ENCODE measurements at places on chromosomes 11 and 22. TPM values are rescaled to one million over a fixed set of nuclear protein-coding genes. Genes with fewer than 3 reads are reported as not detected.
A peak's percentile ranks its signal among the peaks of the same experiment; 100 is the strongest.

- DNase-seq: no peak
Measured at GRCh38 chr11:14894657-14895598, 2.9 kb upstream of the CYP2R1 start.

DNA sequence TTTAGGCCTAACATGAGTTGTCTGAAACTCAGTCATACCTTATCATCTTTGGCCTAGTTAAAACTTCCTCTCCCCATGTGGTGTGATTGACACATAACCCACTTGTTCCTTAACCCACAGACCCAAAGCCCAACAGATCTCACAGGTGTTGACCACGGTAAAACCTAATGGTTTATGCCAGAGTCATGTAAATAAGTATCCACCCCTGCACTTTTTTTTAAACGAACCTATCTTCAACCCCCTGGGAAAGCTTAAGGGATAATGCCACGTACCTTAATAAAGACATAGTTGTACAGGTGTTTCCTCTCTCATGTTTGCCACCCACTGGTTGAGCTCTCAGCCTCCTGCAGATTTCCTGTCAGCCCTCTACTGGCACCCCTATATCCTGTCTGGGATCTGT lies 709.3 kb upstream of the CCDC179 start:
- DNase-seq: no peak

DNA sequence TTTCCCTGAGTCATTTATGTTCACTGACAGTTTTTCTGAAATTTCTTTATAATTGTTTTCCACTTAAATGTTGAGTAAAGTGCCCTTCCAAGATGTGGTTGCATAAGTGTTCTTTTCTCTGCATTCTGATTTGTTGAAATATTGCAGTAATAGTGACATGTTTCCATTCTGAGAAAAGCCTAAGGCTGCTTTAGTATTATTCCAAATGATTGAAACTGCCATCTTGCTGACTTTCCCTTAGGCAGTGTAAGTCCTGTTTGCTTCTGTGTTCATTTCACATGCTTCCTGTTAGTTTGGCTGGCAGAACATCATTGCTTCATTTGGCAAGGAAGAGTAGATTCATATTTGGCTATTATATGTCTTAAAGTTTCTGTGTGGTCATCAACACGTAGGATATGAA lies 146.5 kb downstream of the ELP4 start:
- no peak for DNase-seq

DNA sequence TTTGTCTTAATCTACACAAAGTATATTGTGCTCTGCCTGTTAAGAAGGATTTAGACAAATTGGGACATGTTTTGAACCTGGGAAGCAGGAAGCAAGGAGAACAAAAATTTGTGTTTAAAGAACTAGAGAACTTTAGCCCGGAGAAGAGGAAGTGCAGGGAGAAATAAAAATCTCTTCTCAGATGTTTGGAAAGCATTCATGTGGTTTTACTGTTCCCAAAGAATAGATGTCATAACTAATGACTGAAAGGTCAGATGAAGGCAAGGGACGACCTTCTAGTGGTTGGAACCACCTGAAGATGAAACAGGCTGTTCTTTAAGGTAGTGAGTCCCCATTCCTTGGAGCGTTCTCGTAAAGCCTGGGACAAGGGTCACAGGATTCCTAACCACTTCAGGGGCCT lies 38.3 kb downstream of the IRAG1 start:
- no peak for DNase-seq

DNA sequence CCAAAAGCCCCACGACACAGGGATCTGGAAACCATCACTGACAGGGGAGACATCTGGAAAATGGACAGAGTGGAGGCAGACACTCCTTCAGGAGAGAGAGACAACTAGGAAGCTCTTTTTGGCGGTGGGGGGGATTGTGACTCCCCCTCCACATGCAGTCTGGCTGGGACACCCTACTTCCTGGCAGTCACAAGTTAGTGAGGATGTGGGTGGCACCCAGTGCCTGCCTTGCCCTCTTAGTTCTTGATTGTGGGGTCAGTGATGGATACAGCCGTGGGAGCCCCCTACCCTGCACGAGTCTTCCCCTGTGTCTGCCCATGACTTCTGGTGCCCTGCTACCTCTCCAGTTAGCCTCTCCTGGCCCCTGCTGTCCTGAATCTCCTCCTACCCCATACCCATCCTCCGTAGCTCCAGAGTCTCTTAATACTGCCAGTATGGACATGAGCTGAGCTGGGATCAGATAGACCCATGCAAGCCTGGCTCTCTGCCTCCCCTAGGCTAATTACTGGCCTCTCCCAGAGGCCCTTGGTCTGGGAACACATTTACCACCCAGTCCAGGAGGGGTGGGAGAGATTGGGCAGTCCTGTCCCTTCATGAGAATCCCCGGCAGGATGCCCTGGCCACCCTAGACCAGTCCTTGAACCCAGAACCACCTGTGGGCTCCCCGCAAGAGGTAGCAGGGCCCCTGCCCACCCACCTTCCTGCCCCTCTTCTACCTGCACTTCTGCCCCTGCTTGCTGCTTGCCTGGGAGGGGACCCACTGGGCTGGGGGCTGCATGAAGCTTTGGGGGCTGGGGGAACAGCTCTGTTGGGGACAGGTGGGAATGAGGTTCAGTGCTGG lies 22.8 kb downstream of the RHBDD3 start:
- DNase-seq: no peak

OR5P2 gene
- not detected for total RNA-seq

GRCh38 chr11:1228921-1229451 lies 6.1 kb downstream of the MUC5B start:
- peak; percentile 66 for DNase-seq

- peak; percentile 88 for DNase-seq
Measured at GRCh38 chr22:32723643-32724042, 77.9 kb upstream of the TIMP3 start.

DNA sequence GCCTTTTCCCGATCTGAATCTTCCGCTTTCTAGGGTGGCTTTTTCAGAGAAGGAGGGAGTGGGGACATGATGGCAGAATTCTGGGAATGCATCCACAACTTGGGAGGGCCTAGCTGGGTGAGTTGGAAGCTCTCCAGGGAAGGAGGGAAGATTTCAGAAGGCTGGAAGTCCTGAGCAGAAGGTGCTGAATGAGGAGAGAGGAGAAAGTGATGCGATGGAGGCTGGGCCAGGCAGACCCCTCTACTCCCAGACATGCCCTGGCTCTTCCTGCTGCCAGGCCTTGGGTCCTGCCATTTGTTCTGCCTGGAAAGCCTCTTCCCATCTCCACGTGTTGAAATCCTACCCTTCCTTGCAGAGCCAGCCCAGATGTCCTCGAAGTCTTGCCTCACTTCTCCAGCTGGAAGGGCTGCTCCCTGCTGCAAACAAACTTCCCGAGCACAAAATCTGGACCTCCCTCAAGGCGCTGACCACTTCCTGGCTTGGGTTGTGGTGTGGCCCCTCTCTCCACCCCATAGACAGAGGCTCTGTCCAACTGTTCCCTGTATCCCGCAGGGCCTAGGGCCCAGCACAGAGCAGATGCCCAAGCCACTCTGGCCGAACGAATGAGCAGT lies 16.8 kb downstream of the LRRC32 start:
- no peak for DNase-seq

DNA sequence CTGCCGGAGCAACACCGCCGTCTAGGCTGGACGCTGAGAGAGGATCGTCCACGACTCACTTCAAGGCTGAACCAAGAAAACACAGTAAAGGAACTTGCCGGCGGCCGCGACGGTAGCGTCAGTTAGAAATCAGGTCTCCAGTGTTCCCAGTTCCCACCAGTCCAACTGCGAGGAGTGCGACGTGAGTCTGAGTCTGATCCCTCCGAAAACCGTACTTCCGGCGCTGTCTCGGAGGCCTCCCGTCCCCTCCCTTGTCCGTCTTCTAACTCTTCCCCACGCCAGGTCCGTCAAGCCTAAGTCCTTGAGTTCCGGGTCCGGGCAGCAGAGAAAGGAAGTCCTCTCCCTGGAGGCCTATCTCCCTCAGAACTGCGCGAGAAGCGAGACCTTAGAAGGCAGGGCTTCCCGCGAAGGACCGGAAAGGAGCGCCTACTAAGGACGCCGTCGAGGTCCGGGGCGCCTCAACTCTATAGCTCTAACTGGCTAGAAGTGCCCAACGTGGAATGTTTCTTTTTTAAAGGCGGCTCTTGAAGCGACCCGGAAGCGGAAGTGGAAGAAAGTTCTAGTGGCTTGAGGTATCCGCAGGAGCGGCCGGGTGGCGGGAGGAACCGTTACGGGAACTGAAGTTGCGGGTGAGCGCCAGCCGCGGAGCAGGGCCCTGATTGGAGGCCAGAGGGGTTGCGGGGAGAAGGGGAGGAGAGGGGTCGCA lies at the start of the genes BANF1 and EIF1AD:
Gene BANF1 (plus strand): TSS at position 562 of the 706 bp plus-strand sequence. CDS start 748 bp downstream, outside the sequence.
Gene EIF1AD (minus strand): TSS at position 216 of the 706 bp plus-strand sequence. CDS start 1,768 bp downstream, outside the sequence.
- DNase-seq: peak; percentile 96

DNA sequence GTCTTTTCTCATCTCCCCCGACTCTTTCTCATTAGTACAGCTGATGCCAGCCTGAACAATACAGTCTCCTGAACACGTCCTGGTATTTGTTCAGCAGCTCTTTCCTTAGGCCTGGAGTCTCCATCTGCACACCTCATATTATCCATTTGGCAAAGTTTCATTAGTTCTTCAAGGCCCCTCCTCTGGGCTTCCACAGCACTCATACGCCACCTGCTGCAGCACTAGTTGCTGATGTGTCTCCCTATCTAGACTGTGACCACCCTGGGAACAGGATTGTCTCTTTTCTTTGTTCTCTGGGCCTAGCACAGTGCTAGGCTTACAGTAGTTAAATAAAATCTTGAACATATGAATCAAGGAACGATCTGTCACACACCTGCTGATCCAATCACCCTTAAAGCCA lies 17.2 kb downstream of the DCHS1 start:
- no peak for DNase-seq

- DNase-seq: no peak
Measured at GRCh38 chr11:63510360-63511047, 4.6 kb downstream of the LGALS12 start.

DNA sequence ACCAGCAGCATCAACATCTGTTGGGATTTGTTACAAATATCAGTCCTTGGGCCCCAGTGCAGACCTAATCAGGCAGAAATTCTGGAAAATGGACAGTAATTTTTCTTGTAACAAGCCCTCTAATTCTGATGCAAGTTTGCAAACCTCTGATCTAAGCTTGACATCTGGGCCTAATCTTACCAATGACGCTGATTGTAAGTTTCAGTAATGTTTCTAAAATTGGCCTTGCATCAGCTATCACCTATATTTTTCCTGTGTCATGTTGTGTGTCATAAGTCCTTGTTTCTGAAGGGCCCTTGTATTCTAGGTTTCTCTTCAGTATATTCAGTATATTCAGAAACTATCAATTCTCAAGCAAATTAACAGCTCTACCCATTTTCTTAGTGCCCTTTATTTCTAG lies 36.4 kb downstream of the ZNF215 start:
- DNase-seq: no peak

DNA sequence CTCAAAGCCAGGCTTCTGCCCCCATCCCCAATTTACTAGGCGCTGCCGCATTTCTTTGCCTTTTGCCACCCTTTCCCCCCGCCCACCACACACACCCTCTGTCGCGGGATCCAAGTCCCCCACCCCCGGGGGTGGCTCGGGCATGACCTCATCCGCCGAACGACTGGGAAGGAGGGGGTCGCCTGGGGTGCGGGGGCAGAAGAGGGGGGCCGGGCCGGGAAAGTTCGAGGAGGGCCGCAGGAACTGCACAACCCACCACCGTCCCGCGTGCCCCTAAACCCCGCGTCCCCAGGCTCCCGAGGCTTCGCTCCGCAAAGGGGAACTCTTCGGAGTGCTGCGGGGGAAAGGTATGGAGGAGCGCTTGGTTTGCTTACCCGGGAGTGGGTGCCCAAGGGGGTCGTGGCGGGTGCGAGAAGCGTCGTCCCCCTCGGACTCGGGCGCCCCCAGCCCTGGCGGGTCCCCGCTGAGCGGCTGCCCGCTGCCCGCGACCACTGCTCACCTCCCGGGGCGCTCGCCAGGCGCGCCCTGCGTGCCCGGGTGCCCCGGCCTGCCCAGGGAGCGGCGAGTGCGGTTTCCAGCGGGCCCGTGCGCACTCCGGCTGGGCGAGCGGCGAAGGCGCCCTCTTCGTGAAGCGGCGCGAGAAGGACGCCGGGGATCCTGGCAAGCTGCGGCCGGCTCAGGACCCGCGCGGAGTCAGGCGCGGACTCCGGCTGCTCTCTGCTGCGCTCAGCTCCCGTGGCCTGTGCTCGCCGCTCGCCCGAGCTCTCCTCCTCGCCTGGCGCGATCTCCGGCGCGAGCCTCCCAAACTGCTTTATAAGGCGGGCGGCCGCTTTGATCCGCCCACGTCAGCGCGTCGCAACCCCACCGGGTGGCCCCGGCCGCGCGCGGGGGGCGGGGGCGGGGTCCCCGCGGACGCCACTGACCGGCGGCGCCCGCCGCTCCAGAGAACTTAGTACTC lies 4.0 kb upstream of the WNT11 start:
- no peak for DNase-seq

DNA sequence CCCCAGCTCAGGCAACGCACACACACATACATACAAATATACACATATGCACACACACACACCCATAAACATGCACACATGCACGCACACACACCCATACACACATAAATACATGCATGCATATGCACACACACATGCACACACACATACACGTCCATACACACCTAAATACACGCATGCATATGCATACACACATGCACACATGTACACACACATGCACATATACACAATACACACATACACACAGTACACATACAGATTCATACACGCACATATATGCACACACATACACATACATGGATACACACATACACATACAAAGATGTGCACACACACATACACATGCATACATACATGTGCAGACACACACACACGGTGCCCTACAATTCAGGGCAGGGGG lies 496.6 kb downstream of the TBC1D22A start:
- DNase-seq: no peak

DNA sequence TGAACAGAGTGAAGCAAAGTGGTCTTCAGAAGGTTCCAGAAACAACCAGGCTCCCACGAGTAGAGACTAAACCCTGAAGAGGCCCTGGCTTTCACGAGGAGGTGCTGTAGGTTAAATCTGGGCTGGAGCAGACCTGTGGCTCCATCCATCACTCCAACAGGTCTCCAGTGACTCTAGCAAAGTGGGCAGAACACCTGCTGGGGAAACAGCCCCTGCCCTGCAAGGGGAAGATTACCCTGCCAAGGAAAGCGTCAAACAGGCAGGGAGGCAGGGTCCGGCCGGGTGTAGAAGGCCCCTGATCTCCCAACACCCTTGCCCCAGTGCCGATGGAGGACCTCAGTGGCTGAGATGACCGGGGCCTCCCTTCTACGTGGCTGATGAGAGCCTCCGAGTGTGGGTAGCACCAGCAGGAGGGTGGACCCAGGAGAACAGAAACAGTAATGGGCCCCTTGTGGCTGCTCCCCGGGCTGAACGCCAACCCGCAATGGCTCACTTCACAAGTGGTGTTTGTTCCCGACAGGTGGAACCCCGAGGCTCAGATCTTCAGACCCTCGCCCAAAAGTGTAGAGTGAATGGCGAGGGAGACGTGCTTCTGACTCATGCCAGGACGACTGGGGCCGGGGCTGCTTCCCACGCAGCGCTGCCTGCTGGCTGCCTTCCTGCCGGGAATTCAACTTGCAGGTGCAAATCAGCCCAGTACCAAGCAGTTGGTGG lies 112.0 kb downstream of the SHANK2 start:
- DNase-seq: no peak

DNA sequence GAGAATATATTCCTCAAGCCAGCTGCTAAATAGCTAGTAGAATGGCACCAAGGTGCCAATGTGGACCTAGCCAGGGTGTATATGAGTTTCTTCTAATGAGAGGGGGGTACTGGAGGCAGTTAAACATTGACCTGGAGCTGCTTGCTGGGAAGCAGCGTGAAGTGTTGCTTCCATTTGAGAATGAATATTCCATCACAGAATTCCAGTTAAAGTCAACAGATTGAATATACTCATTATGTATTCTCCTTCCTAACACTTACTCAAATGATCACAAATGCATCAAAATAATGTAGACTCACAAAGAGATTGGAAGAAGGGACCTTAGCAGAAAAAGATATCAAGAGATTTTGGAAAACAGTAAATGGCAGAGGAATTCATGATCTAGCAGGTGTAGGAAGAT lies 102.1 kb downstream of the CD44 start:
- DNase-seq: no peak

WNT7B gene
- total RNA-seq: not detected
